ENCODE measurements at places on chromosomes 5 and 9.
A peak's percentile ranks its signal among the peaks of the same experiment; 100 is the strongest.

- no peak for DNase-seq
Observed at GRCh38 chr5:175214152-175214551, 229.8 kb downstream of the DRD1 start.

GRCh38 chr9:113590991-113591898, 127.7 kb downstream of the RGS3 start:
- DNase-seq, result peak; percentile 62

- no peak for DNase-seq
Observed at GRCh38 chr5:124438026-124438902, 308.2 kb downstream of the ZNF608 start.

- no peak for DNase-seq
Observed at GRCh38 chr5:145764325-145764724, 70.8 kb downstream of the PRELID2 start.

DNA sequence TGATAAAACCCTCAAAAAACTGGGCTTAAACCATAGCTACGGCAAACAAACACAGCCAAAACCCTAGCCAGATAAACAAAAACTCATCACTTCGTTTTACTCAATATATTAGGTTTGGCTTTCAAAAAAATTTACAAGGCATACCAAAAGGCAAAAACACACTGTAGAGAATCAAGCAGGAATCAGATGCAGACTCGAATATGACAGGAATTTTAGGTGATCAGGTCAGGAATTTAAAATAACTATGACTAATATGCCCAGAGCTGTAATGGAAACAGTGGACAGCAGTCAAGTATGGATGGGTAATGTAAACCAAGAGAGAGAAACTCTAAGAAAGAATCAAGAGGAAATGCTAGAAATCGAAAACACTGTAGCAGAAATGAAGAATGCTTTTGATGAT, 26.5 kb upstream of the DOCK2 start:
- DNase-seq, result no peak

GRCh38 chr5:119355244-119355638, 578 bp upstream of the TNFAIP8 start:
- DNase-seq, result peak; percentile 61

DNA sequence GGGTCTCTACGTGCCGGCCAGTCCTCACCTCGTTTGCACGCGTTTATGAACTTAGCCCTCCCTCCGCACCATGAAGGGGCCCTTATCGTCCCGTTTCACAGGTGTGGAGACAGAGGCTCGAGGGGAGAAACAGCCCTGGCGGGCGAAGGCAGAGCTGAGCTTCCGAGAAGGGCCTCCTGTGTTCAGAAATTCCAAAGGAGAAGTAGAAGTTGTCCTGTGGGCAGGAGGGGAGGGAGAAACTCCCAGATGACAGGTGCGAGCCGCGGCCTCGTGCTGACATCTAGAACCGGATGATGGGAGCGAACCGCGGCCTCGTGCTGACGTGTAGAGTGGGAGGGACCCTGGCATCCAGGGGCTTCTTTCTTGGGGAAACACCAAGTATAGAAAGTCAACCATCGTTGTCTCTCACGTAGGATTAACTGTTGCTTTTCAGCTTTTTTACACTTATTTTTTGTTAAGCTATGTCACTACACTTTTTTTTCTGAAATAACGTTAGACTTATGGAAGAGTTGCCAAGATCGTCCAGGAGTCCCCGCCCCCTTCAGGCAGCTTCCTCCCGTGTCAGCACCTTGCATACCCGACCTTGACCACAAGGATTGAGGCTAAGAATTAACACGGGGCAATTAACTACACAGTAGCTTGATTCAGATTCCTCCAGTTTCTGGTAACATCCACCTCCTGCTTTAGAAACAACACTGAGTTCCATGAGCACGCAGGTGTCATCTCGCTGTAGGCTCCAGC, 42.8 kb upstream of the NKD2 start:
- DNase-seq, result no peak

- no peak for DNase-seq
Observed at GRCh38 chr9:83199240-83199639, 136.3 kb upstream of the RASEF start.

DNA sequence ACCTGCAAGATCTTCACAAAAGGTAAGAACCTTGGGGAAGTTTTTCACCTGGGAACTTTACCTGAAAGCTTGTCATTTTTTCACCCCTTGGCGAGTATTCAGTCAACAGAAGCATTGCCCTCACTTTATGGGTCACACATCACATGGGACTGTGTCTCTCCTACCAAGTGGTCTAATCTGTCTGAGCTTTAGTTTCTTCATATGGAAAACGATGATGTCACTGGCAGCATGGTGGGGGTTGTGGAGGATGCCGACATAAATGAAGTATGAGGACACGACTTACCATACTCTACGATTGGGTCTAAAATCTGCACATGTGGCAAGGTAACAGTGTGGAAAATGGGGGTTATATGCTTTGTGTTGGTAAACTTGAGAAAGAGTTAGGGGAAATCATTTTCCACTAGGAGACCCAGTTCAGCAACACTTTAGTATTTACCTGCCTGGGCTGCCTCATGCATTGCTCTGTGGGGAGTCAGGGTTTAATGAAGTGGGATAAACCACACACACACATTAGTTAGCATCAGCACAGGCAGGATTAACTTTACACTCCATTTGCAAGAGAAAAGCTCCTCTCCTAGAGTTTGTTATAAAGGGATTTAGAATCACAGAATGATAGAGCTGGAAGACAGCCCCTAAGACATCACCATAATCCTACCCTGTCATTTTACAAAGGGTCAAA, 19.8 kb upstream of the PAX5 start:
- DNase-seq, result no peak

GRCh38 chr5:141084487-141084989, 9.9 kb upstream of the PCDHB2 start:
- DNase-seq, result peak; percentile 42

DNA sequence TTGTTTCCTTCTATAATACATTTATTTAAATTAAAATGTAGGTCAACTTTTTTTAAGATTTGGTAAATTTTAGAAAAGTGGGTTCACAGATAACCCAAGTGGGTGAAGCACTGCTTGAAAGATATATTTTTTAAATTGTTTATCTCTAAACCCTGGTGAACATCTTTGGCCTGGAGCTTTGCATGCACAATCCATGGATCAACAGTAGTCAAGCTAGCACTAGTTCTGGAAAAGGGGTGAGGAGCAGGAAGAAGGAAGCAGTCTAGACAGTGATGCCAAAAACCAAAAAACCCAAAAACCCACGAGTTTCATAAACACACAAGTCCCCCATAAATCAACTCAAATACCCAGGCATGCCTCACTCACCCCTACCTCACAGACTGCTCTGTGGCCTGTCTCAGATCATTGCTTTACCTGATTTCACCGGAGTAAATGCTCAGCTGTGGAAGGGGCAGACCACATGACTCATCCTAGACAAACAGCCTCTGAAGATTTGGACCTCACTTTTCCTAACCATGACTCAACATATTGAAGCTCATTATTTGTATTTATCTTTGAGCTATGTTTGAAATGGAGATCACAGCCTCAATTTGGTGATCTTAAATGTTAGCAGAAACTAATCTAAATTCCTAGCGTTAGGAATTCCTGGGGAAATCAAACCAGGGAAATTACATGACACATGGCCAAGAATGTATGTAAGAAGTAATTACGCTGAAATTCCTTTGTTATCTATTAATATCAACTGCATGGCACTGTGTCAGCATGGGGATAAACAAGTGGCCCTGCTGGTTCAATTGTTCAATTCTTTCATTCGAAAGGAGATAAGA, 149.6 kb downstream of the ZNF608 start:
- no peak for DNase-seq

DNA sequence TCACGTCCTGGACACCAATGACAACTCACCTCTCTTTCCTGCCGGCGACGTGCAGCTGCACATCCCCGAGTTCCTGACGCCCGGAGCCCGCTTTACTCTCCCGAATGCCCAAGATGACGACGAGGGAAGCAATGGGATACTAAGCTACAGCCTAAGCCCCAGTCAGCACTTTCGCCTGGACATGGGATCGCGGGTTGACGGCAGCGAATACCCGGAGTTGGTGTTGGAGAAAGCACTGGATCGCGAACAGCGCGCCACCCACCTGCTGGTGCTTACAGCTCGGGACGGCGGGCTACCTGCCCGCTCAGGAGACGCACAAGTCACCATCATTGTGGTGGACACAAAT, 1.1 kb downstream of the PCDHAC1 start:
- no peak for DNase-seq

DNA sequence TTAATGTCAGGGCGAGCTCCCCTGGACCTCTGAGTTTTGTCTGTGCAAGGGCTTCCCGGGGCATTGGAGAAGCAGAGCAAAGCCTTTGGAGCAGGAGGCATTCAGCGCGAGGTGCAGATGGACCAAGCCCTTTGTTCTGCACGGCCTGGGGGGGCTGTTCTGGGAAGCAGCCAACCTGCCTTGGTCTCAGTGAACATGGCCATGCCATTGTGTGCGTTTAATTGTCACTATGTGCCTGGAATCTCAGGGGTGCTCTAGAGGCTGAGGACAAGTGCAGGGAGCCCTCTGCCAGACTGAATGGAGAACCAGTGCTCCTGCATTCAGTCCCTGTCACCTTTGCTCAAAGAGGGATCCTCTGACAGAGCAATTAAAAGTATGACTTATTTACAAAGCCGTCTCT, 329.4 kb downstream of the IRX1 start:
- no peak for DNase-seq

DNA sequence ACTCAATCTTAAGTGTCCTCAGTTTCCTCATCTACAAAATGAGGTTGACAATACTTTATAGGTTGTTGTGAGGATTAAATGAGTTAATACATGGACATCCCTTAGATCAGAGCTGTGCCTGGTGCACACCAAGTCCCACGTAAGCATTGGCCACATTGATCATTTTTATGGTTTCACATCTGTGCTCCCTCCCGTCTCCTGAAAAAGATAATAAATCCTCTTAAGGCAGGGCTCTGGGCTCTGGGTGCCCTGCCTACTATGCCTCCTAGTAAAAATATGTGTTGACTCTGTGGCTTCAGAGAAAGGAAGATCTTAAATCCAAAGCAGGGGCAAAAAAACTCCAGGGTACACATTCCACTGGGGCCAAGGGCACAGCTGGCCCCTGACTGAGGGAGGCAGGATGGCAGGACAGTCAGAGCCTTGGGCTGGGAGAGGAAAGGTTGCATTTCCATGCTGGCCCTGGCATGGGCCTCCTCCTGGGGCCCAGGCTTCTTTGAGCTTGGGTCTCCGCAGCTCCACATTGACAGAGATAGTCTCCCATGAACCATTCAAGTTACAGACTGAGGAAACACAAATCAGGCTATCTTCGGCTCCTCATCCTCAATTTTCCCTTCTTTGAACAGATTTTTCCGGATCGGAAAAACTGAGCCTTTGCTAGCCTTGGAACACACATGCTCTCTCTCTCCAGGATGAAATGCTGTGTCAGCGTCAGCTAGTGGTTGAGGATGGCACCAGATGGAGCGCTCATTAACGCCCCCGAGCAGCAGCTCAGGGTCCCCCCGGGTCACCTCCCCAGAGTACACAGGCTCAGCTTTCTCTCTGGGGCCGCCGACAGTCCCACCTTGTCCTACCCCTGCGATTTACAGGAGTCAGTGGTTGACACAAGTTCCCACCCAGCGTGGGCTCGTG, 22.4 kb upstream of the KIF12 start:
- DNase-seq, result no peak

- DNase-seq, result no peak
Observed at GRCh38 chr5:55672477-55672911, 39.6 kb downstream of the SLC38A9 start.

- peak; percentile 16 for DNase-seq
Observed at GRCh38 chr5:128213340-128213739, 129.8 kb downstream of the SLC12A2 start.

DNA sequence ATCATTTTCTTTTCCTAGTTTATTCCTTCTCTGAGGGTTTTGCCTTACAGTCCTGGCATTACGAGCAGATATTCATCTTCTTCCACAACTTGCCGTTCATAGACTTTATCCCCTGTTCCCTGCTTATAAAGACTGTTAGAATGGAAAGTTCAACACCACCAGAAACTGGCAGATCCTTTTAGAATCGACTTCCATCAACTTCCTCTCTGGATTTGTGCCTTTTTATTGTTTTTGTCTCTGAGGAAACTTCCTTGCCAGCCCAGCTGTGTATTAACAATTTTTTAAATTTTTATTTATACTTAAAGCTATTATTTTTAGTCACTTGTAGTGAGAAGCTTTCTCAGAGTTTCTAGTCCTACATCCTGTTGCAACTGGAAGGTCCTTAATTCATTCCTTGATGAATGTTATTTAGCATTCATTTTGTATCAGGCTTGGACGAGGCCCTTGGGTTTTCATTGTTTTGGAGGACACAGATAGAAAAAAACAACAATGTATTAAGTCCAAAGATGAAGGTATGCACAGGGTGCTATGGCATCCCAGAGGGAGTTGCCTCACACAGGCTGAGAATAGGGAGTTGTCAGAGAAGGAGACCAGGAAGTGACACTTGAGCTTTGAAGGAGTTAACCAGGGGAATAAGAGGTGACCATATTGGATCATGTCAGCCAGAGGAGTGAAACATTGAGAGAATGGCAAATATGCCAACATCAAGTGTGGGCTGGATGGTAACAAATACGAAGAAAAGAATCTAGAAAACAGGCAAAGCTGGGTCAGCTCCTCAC, 81.3 kb downstream of the ADAMTSL1 start:
- no peak for DNase-seq

DNA sequence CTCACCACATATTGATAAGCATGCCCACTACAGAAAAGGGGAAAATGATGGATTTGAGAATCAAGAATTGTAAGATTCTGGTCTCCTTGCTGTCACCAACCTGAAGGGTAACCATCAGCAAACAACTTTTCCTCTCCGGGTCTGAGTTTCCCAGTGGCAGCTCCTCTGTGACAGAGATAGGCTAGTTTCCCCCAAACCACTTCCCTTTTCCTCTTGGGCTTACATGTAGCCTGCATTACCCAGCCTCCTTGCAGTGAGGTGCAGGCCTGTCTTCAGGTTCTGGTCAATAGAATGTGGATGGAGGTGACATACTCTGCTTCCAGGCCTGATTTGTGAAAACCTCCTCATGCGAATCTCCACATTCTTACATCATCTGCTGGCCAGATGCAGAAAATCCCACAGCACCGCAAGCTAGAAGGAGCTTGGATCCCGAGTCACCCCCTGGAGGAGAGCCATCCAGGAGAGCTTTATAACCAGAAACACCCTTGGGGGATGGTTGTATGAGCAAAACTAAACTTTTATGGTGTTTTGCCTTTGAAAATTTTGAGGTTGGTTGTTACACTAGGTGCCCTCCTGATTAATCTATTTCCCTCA, 206.1 kb downstream of the RGS3 start:
- no peak for DNase-seq

DNA sequence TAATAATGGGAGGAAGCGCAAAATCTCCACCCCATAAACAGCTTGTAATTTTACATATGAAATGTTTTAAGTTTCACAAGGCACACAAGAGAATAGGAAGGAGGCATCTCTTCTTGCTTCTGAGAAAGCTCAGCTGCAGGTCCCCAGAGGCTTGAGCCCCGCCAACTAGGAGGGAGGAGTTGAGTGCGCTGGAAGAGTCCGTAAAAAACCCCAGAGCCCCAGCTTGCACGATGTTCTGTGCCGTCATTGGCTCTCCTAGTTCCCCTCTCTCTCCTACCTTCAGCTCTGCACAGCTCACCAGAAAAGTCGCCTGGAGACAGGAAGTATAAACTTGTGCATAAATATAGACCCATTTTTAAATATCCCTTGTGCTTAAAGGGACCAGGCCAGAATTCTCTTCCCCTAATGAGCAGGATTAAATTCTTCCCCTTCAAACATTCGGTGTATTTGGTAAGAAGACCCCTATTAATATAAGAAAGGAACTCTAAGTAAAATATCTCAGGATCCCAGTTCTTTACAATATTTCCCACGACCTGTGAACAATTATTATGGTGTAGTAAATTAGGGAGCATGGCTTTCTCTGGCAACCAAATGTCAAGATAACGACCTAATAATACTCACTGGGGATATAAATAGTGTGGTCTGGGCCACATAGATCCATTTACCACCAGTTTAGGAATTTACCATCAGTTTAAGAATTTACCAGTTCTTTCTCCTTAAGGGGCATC, 13.7 kb downstream of the GLRX start:
- peak; percentile 75 for DNase-seq
